ENCODE measurements at places on chromosomes 16 and 17.

DNA sequence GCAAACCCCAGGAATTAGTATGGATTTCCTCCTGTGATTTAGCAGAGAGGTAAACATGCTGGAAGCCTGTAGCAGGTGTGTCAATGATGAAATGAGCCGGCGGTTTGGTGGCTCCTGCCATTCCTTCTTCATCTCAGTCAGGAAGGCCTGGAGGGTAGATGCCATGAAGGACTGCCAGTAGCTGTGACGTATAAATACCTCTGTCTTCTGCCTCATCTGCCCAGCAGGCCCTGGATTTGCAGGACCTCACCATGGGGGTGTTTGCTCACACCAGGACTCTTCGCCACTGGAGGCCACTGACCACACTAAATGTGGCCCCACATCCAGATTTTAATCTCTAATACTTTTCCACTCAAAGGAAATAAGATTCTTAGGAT lies 16.1 kb upstream of the SLC4A1 start:
- DNase-seq, result no peak

DNA sequence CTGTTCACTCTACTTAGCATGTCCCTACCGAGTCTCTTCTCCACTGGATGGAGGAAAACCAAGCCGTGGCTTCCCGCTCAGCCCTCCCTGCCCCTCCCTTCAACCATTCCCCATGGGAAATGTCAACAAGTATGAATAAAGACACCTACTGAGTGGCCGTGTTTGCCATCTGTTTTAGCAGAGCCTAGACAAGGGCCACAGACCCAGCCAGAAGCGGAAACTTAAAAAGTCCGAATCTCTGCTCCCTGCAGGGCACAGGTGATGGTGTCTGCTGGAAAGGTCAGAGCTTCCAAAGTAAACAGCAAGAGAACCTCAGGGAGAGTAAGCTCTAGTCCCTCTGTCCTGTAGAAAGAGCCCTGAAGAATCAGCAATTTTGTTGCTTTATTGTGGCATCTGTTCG lies 2.8 kb upstream of the LPCAT2 start:
- DNase-seq, result no peak

DNA sequence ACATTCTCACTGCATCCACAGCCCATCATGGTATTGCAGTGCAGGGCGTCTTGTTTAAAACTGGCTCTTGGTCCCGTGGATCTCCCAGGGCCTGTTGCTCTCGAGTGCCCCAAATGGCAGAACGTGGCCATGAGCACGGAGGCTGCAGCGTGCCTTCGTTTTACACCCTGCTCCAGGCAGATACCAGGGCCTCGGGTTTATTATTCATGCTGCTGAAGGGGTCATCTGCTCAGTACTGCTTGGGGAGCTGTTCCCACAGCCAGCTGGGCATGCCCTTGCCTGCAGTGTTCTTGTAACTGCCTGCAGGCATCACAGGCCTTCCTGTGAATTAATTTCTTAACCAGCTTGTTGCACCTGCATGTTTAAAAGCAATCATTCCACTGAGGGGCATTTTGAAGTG lies 129.7 kb upstream of the CHMP6 start:
- no peak for DNase-seq

GRCh38 chr17:61139219-61139618 lies 260.4 kb upstream of the TBX2 start:
- DNase-seq, result peak; percentile 92

DNA sequence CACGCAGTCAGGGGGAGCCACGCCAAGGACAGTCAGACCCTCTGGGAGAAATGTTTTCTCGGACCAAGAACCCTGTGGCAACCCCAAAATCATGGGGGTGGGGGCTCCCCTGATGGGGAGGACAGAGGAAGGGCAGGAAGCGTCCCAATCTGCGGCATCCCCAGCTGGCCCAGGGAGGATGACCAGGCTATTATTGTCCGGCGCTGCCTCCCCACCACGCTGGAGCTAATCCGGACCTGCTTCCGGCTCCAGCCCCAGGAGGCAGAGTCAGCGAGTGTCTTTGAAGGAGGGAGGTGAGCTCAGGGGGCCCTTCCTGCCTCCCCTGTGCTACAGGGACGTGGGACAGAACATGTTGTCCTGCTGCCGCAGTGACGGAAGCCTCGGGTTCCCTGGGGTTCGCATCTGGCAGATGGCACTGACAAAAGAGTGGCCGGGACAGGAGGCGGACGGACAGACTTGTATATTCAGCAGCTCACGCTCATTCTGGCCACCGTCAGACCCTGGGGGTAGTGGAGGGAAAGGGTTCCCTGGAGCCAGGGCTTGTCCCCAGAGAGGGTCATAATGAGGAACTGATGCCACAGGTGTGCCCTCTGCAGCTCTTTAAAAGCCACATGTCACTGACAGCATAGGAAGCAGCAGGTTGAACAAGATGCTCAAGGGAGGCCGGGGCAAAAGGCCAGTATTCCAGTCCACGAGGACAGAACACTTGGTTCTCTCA lies 54.3 kb upstream of the CDC42EP4 start:
- no peak for DNase-seq

- DNase-seq, result no peak
Measured at GRCh38 chr16:26988186-26988585, 78.5 kb upstream of the C16orf82 start.

DNA sequence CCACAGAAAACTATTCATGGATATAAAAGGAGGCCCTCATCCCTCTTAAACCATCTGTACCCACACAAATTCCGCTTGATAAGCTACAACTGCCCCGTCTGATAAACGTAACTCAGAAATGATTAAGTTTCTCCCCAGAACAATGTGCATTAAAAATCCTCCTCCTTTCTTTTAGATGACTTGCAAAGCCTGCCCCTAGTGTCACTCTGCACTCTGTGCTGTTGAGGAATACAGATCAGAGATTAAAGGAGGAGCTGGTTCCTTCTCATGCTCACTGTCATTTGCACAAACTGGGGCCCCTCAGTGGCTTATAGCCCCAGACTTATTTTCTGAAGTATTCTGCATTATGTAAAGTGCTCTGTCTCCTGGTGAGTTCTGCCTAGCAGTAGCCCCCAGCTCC lies 33.3 kb downstream of the CDRT15 start:
- peak; percentile 87 for DNase-seq

GRCh38 chr17:59346876-59347407 lies 15.5 kb downstream of the YPEL2 start:
- no peak for DNase-seq

GRCh38 chr17:79897243-79898063 lies 58.2 kb upstream of the CBX4 start:
- DNase-seq, result no peak

DNA sequence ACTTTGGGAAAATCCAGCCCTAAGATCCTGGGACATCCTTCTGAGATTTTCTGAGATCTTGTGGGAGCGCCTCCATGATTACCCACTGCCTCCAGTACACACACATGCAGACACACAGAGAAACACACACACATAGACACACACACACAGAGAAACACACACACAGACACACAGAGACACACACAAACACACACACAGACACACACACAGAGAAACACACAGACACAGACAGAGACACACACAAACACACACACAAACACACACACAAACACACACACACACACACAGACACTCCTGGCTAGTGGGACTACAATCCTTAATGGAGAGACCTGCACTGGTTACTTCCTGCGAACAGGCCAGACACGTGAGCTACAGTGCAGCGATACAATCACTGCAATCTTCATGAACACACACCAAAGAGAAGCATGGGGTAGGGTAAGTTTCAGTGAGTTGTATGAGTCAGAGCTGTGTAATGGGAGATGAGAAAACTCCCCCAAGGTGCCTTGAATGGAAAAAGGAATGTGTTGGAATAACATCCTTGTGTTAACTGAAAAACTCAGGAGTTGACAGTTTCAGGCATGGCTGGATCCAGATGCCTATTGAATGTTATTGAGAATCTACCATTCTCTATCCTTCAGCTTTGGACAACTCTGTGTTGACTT lies 79.5 kb downstream of the SLC6A2 start:
- no peak for DNase-seq

DNA sequence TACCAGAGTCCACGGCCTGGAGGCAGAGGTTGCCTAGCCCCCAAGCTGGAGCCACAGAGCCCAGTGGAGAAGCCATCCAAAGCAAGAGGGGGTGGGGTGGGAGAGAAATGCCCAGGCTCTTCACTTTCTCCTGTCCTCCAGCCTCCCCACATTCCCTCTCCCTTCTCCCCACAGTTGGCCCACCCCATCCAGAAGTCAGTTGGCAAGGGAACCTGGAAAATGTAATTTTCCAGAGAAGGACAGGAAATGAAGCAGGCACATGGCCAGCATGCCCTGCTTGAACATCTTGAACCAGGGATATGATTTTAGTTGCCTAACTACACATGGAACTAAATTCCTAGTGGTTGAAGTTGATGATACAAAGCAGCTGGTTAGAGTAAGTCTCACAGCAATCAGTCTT lies 73.3 kb upstream of the IRX6 start:
- no peak for DNase-seq

DNA sequence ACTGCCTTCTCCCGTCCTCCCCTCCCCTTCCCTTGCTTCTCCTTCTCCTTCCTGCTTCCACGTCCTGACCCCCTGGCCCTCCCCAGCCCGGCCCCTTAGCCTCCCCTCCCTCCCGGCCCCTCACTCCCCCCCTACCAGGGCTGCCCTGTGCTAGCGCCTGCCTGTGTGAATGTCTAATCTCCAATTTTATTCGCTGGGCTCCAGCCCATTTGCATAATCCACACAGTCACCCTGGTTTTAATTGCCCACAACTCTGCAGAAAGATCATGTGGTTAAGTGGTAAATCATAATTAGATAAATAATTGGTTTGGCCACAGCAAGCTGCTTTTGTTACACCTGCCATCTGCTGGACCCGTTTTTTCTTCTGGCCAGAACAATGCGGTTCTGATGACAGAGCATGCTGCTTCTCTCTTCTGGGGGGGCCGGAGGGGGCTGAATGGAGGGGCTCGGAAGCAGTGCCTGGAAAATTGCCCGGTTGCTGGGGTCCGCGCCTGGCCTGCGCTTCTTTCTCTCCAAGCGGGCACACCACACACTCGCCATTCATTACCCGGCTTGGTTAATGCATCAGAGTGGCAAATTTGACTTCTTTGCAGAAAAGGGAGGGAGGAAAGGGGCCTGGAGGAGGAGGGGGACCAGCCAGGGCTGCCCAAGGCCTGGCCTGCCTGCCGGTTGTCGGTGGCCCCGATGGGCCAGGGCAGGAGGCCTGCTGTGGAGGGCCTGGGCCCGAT lies 19.5 kb upstream of the GSE1 start:
- no peak for DNase-seq

GRCh38 chr16:58027916-58028455 lies 2.4 kb downstream of the MMP15 start:
- no peak for DNase-seq

- DNase-seq, result no peak
Measured at GRCh38 chr17:41065829-41066624, at the start of gene KRTAP2-4. Gene KRTAP2-4 (minus strand): TSS chr17:41065879. CDS start chr17:41065845, 34 bp downstream.

DNA sequence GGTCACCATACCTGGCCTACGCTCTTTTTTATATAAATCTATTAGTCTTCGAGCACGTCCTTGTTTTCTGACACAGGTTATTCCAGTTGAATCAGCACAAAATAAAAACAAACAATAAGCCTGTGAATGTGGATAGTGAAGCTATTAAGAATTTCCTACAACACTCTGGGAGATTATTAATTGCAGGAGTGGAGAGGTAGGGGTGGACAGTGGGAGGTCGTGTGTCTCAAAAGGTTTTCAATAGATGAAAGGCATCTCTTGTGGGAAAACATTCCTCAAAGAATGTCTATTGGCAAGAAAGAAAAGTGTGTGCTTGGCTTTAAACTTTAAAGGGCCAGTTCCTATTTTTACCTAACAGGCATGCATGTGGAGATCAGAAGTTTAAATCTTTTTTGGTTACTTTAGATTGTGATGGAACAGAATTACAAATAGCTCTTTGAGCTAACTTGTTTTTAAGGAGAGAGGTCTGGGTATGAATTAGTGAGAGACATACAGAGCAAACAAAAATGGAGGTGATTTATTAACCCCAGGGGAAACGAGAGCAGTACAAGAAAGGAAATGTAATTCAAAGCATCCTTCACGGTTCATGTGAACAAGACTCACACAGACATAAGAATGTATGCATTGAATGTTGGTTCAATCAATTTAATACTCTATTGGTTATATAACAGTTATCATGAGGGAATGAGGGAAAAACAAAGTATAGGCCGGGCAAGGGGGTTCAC lies 9.0 kb downstream of the SMYD4 start:
- no peak for DNase-seq

DNA sequence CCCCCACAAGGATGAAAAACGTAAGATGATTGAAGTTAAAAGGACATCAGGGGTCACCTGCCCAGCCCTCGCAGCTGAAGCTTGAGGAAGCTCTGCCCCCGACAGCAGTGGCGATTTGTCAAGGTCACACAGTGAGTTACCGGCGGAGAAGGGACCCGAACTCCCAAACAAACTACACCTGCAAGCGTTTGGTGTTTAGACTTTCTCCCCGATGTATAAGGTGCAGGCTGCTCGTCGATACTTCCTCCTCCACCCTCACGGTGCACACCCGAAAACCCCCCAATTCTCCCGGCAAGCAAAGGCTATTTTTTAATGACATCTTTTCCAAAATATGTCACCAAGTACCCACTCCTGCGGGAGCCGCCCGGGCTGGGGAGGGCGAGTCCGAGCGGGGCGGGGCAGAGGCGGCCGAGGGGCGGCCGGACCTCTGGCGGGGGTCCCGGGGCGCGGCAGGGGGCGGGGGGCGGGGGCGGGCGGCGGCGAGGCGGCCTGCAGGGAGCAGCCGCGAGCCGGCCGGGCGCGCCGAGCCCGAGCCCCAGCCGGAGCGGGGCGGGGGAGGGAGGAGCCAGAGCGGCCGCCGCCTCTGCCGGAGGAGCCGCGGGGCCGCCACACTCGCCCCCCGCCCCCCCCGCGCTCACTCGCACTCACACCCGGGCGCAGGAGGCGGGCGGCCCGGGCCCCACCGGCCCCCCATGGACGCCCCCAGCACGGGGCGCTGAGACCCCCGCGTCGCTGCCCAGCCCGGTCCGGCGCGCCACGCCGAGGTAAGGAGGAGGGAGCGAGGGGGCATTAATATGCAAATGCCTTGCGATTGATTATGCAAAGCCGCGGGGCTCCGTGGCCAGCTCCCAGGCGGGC lies at the start of gene THRA:
THRA (plus strand) TSS at position 637 of the 858 bp plus-strand sequence. CDS start 11,524 bp downstream, outside the sequence.
- peak; percentile 60 for DNase-seq

DNA sequence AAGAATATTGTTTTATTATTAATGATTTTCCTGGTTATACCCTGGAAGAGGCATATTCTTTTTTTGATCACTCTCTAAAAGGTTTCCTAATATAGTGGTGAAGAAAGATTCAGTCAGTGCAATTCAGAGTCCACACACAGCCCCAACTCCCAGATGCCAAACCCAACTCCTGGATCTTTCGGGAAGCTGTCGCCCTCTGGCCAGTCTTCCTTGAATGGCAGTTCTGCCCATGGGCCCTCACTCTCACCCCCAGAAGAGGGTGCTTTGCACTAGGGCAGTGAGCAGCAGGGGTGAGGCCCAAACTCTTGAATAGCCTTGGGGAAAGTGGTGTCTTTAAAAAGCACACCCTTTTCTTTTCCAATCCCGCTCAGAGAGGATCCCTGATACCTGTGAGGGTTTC lies 11.0 kb downstream of the KRT32 start:
- no peak for DNase-seq

- DNase-seq, result no peak
Measured at GRCh38 chr16:11136600-11136999, 119.4 kb downstream of the SOCS1 start.

- DNase-seq, result no peak
Measured at GRCh38 chr16:8861563-8862308, 7.1 kb downstream of the CARHSP1 start.
